ENCODE measurements at places on chromosomes 2 and 18.
A peak's percentile ranks its signal among the peaks of the same experiment; 100 is the strongest.

- no peak overlapping the region for H3K27ac ChIP-seq
- no peak overlapping the region for H3K4me3 ChIP-seq
- DNase-seq: no peak
- no peaks in the 10 kb centered on the region for H3K36me3 ChIP-seq
- no peaks in the 10 kb centered on the region for H3K4me1 ChIP-seq
Measured at GRCh38 chr2:44869761-44870160, 71.7 kb upstream of the SIX3 start.

DNA sequence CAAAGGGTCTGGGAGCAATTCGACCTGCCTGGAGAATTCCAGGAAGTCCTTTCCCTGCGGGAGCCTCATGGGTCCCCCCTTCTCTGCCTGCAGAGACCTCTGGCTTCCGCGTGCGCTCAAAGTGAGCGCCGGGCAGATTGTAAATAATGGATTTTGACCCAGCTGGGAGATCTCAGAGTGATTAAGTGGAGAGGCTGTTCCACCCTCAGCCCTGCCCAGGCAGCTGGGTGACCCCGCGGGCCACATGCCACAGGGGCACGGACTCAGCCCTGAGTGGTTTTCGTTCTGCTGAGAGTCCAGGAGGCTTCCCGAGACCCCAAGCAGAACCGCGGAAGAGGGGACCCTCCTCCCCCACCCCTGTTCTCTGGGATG lies 1.2 kb downstream of the KCNG2 start:
- no peak for DNase-seq
- peaks cover 43% of the 10 kb centered on the region for H3K27me3 ChIP-seq
- H3K36me3 ChIP-seq: peaks cover 7% of the 10 kb centered on the region
- H3K27ac ChIP-seq: no peak overlapping the region
- peaks cover 7% of the 10 kb centered on the region for H3K4me1 ChIP-seq

GRCh38 chr2:231961349-231962166 lies at the start of gene DIS3L2:
DIS3L2 (plus strand) TSS chr2:231961713; CDS start chr2:232014928, 53,215 bp downstream.
- H3K27me3 ChIP-seq: peaks cover under 1% of the 10 kb centered on the region
- peaks cover 47% of the 10 kb centered on the region for H3K4me1 ChIP-seq
- peak within 1 kb of the TSS; percentile 82 for H3K27ac ChIP-seq
- peak within 1 kb of the TSS; percentile 91 for H3K4me3 ChIP-seq
- DNase-seq: peak; percentile 85

GRCh38 chr2:236177604-236177966 lies 9.4 kb upstream of the GBX2 start:
- peaks cover 11% of the 10 kb centered on the region for H3K4me1 ChIP-seq
- H3K27me3 ChIP-seq: peaks cover 44% of the 10 kb centered on the region
- H3K36me3 ChIP-seq: no peaks in the 10 kb centered on the region

- H3K36me3 ChIP-seq: no peaks in the 10 kb centered on the region
- no peak for DNase-seq
- no peaks in the 10 kb centered on the region for H3K4me1 ChIP-seq
- H3K4me3 ChIP-seq: no peak overlapping the region
- no peak overlapping the region for H3K27ac ChIP-seq
Measured at GRCh38 chr18:6482198-6482977, 67.7 kb upstream of the L3MBTL4 start.

- H3K4me3 ChIP-seq: no peak overlapping the region
- no peak for DNase-seq
- no peak overlapping the region for H3K27ac ChIP-seq
- peaks cover 32% of the 10 kb centered on the region for H3K27me3 ChIP-seq
- no peaks in the 10 kb centered on the region for H3K36me3 ChIP-seq
Measured at GRCh38 chr2:70354264-70354949, 52.5 kb upstream of the FAM136A start.

DNA sequence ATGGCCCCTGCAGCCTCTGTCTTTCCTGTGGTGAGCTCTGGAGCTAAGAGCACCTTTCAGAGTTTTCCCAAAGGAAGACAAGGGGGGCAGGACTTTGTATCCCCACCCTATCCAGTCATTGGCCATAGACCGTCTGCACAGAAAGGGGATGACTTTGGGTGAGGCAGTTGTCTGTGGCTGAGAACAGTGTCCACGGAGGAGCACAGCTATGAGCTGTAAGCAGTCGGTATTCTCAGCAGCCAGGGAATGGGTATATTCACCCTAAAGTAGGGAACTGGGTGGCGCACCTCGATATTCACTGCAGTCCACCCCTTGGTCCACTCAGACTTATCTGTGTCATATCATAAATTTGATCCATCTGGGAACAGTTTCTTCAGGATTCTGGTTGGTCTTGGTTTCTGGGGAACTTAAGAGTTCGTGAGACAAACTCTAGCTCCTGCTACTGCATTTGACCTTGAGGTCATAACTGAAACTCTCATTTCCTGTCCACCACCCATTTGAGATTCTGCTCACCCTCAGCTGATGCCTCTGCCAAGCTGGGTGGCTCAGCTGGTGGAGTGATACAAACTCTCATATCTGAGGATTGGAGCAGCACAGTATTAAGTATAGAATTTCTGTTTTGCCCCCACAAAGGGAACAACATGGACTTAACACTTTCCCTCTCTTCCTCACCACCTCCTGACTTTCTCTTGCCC lies 45.2 kb upstream of the SCG2 start:
- H3K4me1 ChIP-seq: no peaks in the 10 kb centered on the region
- DNase-seq: no peak
- H3K36me3 ChIP-seq: no peaks in the 10 kb centered on the region
- no peak overlapping the region for H3K4me3 ChIP-seq
- H3K27me3 ChIP-seq: peaks cover 8% of the 10 kb centered on the region

- no peak overlapping the region for H3K4me3 ChIP-seq
- H3K36me3 ChIP-seq: peaks cover 12% of the 10 kb centered on the region
- H3K27ac ChIP-seq: no peak overlapping the region
Measured at GRCh38 chr2:69384618-69385081, 2.4 kb downstream of the GFPT1 start.

GRCh38 chr2:197996583-197996982 lies 192.2 kb downstream of the PLCL1 start:
- H3K27ac ChIP-seq: no peak overlapping the region
- no peak overlapping the region for H3K4me3 ChIP-seq
- H3K36me3 ChIP-seq: no peaks in the 10 kb centered on the region
- peaks cover 11% of the 10 kb centered on the region for H3K27me3 ChIP-seq

DNA sequence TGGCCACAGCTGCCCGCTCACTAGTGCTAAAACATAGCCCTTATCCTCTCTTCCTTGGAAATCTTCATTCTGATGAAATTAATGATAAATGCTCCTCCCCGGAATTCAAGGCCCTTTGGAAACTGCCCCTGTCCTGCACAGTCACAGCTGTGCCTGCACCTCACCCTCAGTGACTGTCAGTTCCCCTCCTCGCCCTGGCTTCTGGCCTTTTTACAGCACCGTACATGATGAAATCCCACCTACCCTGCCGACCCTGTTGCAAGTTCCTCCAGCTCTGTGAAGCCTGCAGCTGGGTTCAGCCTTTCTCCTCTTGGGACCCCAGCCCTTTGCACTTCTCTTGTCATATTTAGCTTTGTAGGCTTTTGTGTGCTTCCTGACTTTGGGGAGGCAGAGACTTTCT lies 48.4 kb downstream of the DCDC2C start:
- DNase-seq: no peak
- H3K4me1 ChIP-seq: no peaks in the 10 kb centered on the region
- peaks cover 6% of the 10 kb centered on the region for H3K27me3 ChIP-seq
- no peak overlapping the region for H3K4me3 ChIP-seq
- no peak overlapping the region for H3K27ac ChIP-seq

- H3K27me3 ChIP-seq: peaks cover 49% of the 10 kb centered on the region
- H3K27ac ChIP-seq: no peak overlapping the region
Measured at GRCh38 chr2:176079831-176080539, 3.8 kb downstream of the EVX2 start.

DNA sequence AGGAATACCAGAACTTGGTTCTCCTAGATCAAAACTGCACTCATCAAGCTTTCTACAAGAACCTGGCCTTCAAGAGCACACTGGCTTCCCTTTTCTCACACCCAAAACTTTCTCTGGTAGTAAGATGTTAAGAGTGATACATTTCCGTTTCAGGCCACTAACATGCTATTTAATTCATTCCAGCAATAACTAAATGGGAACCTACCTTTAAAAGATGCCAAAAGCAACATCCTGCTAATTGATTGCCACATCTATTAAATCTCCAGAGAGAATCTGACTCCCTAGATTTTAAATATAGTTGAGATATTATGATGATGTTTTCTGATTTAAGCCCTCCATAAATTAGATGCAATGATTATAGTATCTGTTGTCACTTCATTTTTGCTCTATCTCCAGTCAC lies 71.6 kb downstream of the KCTD18 start:
- H3K4me1 ChIP-seq: no peaks in the 10 kb centered on the region
- no peak overlapping the region for H3K4me3 ChIP-seq
- no peak for DNase-seq
- no peak overlapping the region for H3K27ac ChIP-seq
- H3K27me3 ChIP-seq: no peaks in the 10 kb centered on the region

DNA sequence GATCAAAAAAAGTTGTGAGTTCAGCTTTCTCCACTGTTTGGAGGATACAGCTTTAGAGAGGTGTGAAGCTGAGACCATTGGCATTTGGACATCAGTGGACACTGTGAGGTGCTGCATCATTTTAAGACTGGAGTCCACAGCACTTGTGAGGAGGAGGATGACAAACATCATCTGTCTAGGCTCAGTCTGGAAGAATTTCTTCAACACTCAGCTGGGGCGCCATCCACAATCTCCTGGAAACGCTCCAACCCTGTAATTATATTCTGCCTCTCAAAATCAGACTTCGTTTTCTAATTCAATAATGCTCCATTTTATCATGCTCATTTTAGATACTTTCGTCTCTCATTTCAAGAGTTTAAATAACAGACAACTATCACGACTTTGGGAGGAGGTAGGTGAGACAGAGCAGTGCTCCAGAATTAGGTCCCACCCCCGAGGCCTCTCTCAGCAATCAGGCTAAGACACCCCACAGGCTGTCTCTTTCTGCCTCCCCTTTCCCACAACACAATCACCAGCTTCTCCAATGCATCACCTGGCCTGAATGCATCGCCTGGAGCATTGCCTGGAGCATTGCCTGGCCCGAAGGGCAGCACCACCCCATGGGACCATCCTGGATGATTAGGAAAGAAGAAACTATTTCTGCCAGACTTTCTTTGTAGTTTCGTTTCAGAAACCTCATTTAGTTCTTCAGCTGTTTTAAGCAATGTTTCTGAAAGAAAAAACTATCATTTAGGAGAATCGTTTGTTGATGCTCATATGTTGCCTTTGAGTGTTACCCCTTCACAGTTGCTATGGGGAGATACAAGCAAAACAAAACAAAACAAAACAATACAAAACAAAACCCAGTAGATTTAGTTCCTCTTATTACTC lies 37.0 kb upstream of the DPP10 start:
- H3K4me3 ChIP-seq: no peak overlapping the region
- DNase-seq: no peak
- no peaks in the 10 kb centered on the region for H3K36me3 ChIP-seq
- no peaks in the 10 kb centered on the region for H3K4me1 ChIP-seq
- H3K27me3 ChIP-seq: no peaks in the 10 kb centered on the region

GRCh38 chr2:240566203-240567136 lies 1.8 kb upstream of the RNPEPL1 start:
- H3K27me3 ChIP-seq: no peaks in the 10 kb centered on the region
- H3K4me3 ChIP-seq: peak overlapping the region; percentile 97
- H3K4me1 ChIP-seq: peaks cover 78% of the 10 kb centered on the region
- peak overlapping the region; percentile 99 for H3K27ac ChIP-seq

GRCh38 chr2:44321360-44321759 lies 39.9 kb downstream of the PREPL start:
- no peak overlapping the region for H3K27ac ChIP-seq
- H3K36me3 ChIP-seq: peaks cover 23% of the 10 kb centered on the region
- H3K27me3 ChIP-seq: no peaks in the 10 kb centered on the region
- DNase-seq: no peak
- no peak overlapping the region for H3K4me3 ChIP-seq

- H3K4me1 ChIP-seq: no peaks in the 10 kb centered on the region
- DNase-seq: no peak
- H3K27ac ChIP-seq: no peak overlapping the region
- H3K27me3 ChIP-seq: peaks cover 45% of the 10 kb centered on the region
- no peak overlapping the region for H3K4me3 ChIP-seq
Measured at GRCh38 chr18:36442717-36443116, 145.2 kb downstream of the FHOD3 start.
